ENCODE measurements at places on chromosomes 4 and X.

- DNase-seq, result peak; percentile 83
- H3K4me3 ChIP-seq, result peak within 1 kb of the TSS; percentile 62
- no peaks in the 10 kb centered on the region for H3K4me1 ChIP-seq
Measured at GRCh38 chr4:109433205-109434006, at the start of gene SEC24B. SEC24B (plus strand) TSS chr4:109433815; CDS start chr4:109433870, 55 bp downstream.

DNA sequence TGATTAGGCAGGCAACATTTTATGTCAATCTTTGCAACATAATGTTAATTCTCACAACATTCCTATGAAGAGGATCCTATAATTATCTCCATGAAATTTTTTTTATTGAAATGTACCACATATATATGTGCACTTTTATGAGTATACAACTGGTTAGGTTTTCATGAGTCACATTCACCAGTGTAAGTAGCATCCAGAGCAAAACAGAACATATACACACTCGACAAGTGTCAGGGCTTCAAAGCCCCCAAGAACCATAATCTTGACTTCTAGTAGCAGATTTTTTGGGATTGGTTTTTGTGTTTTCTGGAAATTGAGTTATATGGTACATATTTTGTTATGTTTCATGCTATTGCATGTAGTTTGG, 62.4 kb downstream of the ARHGAP10 start:
- no peaks in the 10 kb centered on the region for H3K36me3 ChIP-seq
- H3K27ac ChIP-seq, result no peak overlapping the region
- H3K4me1 ChIP-seq, result no peaks in the 10 kb centered on the region
- H3K27me3 ChIP-seq, result no peaks in the 10 kb centered on the region
- no peak overlapping the region for H3K4me3 ChIP-seq

GRCh38 chr4:112979881-112980421, 69.5 kb upstream of the ANK2 start:
- H3K27me3 ChIP-seq, result no peaks in the 10 kb centered on the region
- no peaks in the 10 kb centered on the region for H3K4me1 ChIP-seq
- no peak for DNase-seq
- H3K36me3 ChIP-seq, result no peaks in the 10 kb centered on the region

- no peaks in the 10 kb centered on the region for H3K36me3 ChIP-seq
- no peak for DNase-seq
- no peaks in the 10 kb centered on the region for H3K4me1 ChIP-seq
- no peaks in the 10 kb centered on the region for H3K27me3 ChIP-seq
- no peak overlapping the region for H3K4me3 ChIP-seq
- no peak overlapping the region for H3K27ac ChIP-seq
Measured at GRCh38 chr4:74112399-74113105, 13.6 kb upstream of the CXCL2 start.

DNA sequence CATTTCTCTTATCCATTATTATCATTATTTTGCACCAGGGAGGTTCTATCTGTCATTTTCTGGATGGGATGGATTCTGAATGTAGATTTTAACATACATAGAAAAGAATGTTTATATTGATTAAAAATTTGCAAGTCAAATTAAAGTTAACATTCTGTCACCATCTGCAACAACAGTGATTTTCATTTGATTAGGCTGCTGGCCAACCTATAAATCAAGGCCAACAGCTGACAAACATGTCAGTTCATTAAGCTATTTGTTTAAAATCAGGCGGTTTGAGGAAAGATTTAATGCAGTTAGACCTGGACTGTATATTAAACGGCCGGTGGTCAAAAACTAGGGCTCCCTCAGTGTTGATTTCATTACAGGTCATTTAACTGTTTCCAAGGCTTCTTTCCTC, 109.5 kb upstream of the CBR4 start:
- no peaks in the 10 kb centered on the region for H3K27me3 ChIP-seq
- H3K4me3 ChIP-seq, result no peak overlapping the region

DNA sequence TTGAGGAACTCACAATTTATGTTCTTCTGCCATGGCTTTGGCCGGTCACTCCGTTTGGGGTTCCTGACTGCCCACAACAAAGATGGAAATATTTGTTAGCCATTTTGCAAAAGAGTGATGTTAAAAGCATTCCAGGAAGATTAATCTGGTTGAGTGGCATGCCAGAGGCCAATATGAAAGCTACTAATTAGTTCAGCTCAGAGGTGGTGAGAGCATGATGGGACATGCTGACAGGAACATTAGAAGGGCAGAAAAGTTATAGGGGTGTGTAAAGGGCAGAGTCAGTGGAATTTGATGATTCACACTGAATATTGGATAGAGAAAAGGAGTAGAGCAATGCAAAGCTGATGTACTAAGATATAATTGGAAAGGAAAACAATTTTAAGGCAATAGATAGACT, 94.4 kb downstream of the TLL1 start:
- no peaks in the 10 kb centered on the region for H3K4me1 ChIP-seq
- no peak for DNase-seq
- no peaks in the 10 kb centered on the region for H3K36me3 ChIP-seq
- H3K27ac ChIP-seq, result no peak overlapping the region

DNA sequence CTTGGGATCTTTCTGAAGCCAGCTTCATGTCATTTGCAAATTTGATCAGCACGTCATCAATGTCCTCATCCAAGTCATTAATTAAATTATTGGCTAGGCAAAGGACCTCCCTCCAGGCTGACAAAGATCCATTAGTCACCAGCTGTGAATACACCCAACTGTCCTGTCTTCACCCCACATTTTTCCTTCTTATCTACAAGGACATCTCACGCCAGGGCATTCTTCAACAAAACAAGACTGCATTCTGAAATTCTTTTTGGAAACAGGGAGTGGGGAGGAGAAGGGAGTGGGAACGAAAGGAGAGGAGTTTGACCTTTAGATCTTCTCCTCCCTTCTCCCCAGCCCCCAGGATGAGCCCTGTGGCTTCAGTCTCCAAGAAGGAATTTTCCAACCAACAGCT, 32.7 kb downstream of the NLGN3 start:
- DNase-seq, result no peak
- H3K4me3 ChIP-seq, result no peak overlapping the region
- H3K27ac ChIP-seq, result peak overlapping the region; percentile 6
- no peaks in the 10 kb centered on the region for H3K4me1 ChIP-seq
- no peaks in the 10 kb centered on the region for H3K36me3 ChIP-seq

GRCh38 chrX:40867352-40867751, 132.0 kb upstream of the MED14 start:
- H3K27ac ChIP-seq, result no peak overlapping the region
- no peaks in the 10 kb centered on the region for H3K27me3 ChIP-seq
- H3K4me1 ChIP-seq, result no peaks in the 10 kb centered on the region
- no peak overlapping the region for H3K4me3 ChIP-seq

DNA sequence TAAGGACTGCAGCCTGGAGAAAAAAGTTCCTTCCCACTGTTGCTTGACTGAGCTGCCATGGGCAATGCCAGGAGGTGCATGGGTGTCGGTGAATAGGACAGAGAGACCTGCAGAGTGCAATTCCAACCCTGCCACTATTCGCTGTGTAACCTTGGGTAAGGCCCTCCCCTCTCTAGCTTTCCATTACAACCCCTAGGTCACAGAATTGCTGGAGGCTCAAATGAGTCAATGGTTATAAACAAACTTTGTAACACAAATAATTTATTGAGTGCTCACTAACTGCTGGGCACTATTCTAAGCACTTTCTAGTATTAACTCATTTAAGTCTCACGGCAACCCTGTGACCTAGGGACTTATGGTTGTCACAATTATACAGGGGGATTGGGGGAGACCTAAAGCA, 37.8 kb downstream of the PJA1 start:
- DNase-seq, result no peak
- H3K4me1 ChIP-seq, result no peaks in the 10 kb centered on the region
- H3K36me3 ChIP-seq, result no peaks in the 10 kb centered on the region

GRCh38 chr4:79046016-79046592, 106.9 kb upstream of the PAQR3 start:
- no peak overlapping the region for H3K4me3 ChIP-seq
- H3K36me3 ChIP-seq, result peaks cover 4% of the 10 kb centered on the region
- no peak overlapping the region for H3K27ac ChIP-seq
- H3K4me1 ChIP-seq, result no peaks in the 10 kb centered on the region
- no peaks in the 10 kb centered on the region for H3K27me3 ChIP-seq

DNA sequence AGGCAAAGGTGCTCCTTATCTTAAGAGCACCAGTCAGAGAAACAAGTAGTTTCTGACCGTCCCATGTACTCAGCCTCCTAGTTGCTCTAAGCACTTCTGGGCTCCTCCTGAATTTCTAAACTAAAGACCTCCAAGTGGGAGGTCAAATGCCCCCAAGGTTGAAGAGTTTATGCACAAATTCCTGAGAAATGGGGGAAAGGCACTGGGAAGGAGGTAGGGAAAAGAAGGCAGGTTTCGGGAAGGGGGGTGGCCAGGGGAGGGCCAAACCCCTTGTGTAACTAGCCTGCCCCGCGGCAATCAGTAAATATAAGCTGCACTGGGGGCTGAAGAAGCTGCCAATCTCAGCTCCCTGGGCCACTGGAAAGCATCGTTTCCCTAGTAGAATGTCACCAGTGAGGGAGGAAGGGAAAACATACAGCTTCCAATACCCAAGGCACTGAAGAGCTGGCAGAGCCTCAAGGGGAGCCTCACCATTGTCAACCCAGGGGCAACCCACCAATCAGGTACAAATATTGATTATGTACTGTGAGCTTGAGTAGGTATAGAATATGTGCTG, 3.4 kb downstream of the FOXO4 start:
- no peak for DNase-seq
- H3K4me1 ChIP-seq, result no peaks in the 10 kb centered on the region
- no peaks in the 10 kb centered on the region for H3K36me3 ChIP-seq
- H3K4me3 ChIP-seq, result no peak overlapping the region
- no peak overlapping the region for H3K27ac ChIP-seq

Measured in uterus (tissue), 4 donors.